ENCODE measurements at places on chromosomes 6 and 20.

DNA sequence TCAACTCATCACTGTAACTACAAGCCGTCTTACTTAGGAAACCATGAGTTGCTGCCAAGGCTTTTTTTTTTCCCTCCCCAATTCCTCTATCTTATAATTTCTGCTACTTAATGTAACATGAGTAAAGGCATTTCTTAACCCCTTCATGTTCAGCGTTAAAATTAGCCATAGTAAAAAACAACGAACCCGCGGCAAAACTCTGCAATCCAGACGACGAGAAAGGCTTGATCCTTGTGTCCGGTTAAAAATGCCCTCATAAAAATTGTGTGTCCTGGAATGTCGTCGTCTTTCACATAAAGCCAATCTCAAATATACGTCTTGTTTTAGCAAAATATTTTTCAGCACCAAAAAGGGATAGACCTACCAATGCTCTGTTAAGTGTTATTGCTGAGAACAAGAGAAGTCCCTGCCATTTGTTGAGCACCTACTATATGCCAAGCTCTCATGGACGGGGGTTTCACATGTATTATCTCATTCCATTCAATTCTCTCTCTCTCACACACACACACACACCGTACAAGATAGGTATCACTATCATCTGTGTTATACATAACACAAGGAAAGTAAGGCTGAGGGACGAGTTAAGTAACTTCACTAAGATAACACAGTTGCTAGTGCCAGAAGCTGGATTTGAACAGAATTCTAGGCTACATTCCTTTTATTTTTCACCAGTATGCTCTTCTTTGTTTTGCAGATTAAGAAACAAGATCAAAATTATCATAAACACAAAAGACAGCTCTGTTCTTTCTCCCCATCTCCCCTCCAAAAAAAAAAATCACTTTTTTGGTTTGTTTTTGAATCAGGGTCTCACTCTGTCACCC is 683 bp upstream of the ARHGAP18 start:
- no peak for DNase-seq

DNA sequence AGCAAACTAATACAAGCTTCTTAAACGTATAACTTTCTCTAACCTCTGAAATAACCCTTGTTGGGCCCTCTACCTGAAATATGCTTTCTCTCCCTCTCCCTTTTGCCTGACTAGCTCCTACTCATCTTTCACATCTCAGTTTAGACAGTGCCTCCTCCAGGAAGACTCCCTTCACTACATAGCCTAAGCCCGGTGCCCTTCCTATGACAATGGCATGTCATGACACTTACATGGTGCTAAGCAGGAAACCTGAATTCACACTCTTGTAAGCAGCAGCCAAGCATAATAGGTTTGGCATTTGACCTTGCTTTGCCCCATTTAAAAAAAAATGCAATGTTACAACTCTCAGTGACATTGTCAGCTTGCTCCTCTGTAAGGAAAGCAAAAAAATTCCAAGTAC is 33.1 kb upstream of the FBXL4 start:
- no peak for DNase-seq

DNA sequence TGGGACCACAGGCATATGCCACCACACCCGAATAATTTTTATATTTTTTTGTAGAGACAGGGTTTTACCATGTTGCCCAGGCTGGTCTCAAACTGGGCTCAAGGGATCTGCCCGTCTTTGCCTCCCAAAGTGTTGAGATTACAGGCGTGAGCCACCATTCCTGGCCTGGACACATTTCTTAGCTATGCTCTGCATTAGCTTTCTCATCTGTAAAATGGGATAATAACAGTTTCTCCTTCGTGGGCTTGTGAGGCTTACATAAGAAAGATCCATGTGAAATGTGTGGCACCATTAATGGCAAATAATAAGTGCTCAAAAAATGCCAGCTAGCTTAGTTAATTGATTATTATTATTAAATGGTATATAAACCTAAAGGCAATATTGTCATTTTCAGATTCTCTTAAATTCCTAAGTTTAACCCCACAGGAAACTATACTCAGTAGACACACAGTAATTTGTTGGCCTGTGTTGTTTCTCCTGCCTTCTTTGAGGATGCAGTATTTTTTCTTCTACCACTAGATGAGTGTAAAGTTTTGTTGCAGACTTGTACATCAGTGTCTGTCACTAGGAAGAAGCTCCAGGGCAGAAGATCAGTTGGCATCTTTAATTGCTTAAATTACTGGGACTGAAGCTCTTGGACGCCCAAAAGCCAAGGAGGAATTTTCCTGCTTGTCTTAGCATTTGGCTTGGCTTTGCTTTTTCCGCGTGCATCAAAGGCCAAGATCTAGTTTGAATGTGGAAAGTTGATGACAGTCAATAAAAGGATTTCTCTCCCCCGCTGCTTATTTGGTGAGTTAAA is 162.3 kb upstream of the ZNF217 start:
- DNase-seq: no peak

DNA sequence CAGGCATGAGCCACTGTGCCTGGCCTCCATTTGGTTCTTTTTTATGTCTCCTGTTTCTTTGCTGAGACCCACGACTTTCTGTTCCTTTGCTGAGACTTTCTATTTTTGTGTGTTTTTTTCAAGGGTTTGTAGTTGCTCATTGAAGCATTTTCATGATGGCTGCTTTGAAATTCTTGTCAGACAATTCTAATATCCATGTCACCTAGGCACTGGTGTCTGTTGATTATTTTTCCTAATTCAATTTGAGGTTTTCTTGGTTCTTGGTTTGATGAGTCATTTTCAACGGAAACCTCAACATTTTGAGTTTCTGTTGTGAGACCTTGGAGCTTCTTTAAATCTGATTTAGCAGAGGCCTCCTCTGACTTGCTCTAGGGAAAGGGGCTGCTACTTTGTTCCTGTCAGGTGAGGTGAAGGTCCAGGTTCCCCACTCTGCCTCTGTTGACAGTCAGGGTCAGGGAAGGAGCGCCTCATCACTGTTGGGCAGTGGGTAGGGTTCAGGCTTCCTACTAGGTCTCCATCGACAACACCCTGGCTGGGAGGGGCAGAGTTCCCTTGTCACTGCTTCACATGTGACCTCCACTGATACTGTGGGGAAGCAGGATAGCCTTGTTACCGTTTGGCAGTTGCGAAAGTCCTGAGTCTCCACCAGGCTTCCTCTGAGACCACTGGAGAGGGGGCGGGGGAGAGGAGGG is 67.2 kb upstream of the RNF24 start:
- no peak for DNase-seq

DNA sequence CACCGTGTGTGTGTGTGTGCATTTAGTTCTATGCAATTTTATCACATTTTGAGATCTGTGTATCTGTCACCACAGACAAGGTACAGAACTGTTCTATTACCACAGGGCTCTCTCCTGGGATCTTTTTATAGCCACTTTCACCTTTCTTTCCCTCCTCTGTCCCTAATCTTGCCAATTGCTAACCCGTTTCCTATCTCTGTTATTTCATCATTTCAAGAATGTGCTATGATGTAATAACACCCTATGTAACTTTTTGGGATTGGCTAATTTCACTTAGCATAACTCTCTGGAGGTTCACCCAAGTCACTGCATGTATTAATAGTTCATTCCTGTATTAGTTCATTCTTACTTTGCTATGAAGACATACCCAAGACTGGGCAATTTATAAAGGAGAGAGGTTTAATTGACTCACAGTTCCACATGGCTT is 657.7 kb downstream of the QKI start:
- DNase-seq: no peak
